ENCODE measurements at places on chromosomes 6 and 20.

- no peak for DNase-seq
Measured at GRCh38 chr6:159862103-159862502, 28.7 kb upstream of the MAS1 start.

DNA sequence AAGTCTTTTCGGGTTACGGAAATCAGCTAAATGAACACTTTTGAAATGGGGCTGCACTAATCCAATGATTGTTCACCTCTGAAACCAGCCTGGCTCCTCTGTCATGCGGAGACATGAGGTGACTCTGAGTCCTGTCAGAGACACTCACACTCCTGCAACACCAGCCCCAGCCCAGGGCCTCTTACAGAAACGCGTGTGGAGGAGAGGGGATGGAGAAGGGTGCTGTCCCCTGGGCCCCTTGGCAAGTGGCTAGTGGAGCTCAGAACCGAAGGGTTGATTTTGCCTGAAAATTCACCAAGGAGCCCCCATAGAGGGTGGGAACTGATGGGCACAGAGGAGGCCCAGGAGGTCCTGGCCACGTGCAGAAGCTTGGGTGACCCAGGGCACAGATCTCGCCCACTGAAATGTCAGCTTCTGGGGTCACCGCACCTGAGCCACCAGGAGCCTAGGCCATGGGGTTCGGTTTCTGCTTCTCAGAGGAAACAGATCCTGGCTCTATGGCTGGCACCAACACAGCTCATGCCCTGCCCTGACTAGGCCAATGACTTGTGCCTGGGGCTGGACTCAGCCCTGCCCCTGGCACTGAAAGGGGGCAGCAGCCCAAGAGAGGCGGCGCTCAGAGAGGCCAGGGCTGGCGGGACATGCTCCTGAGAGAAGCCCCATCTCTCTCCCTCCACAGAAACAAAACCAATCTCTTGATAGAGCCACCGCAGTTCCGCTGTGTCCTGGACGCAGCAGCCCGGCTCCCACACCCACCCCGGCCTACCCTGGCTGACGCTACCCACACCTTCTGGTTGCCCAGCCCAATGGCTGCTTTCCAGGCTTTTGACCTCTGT, 144.7 kb downstream of the ERMARD start:
- DNase-seq, result no peak

GRCh38 chr6:7566617-7567173, 23.3 kb upstream of the SNRNP48 start:
- no peak for DNase-seq

DNA sequence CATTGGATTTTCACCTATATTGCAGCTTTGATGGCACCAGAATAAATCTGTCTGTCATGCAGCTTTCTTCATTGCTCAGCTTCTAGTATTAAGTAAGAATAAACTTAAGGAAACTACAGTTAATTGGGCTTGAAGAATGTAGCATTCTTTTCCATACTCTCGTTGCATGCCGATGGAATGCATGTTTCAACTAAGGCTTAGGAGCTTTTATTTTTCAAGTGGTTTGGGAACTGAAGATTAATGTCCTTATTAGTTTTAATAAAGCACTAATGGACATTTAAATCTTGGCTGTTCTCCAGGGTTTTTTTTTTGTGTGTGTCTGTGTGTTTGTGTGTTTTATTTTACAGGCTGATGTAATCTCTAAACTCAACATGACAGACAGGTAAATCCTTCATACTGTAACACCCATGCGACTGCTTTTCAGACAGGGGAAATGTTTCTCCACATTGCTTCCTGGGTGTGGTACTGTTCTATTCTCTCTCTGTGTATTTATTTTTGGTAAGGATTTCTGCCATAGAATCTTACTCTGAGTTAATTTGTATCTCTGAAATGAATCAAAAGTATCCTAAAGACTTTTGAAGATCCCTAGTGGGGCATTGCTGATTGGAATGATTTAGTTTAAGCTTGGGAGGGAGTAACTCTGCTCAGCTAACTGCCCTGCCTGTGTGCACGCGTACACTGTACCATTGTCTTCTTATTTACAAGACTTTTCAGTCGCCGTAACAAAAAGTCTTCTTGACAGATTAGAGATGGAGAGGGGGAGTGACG, 38.0 kb downstream of the SLC9A8 start:
- DNase-seq, result peak; percentile 72

GRCh38 chr20:24651976-24652345, 182.5 kb downstream of the SYNDIG1 start:
- DNase-seq, result no peak

DNA sequence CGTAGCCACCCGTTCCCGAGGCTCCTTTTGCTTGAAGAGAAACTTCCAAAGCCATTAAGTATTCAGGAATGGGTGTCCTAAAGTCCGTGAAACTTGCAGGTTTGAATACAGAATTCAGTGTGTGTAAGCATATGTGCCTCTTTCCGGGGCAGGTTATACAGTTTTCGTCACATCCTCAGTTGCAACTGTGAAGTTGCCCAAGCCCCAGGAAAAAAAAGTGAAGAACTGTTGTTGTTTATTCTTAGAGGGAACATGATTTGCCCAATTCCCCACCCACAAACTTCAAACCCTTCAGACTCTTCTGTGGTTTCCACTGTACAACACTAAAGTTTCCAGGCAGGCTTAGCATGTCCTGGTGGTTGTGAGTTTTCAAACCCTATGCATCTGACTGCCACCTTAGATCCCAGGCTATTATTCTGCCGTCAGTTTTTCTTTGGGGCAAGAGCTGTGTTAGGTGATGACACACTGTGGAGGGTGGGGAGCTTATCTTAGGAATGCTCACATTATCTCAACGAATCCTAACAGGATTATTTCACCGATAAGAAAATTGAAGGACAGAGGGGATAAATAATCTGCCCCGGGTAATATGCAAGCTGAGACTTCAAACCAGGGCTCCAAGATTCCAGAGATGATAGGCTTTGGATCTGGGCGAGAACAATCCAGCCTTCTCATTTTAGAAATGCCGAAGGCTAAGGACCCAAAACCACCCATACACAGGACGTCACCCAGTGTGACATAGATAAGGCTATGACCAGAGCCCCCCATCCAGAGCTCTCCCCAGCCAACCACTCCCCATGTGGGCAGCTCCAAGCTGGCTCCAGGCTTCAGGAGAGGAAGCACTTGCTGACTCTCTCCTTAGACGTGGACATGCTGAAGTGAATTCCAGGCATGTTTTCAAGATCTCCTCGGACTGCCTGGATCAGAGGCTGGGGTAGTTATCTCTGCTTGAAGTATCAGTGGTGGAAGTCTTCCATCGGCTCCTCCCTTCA, 81.7 kb upstream of the AFDN start:
- DNase-seq, result no peak

GRCh38 chr20:63957004-63957689, 931 bp upstream of the UCKL1 start:
- peak; percentile 77 for DNase-seq

DNA sequence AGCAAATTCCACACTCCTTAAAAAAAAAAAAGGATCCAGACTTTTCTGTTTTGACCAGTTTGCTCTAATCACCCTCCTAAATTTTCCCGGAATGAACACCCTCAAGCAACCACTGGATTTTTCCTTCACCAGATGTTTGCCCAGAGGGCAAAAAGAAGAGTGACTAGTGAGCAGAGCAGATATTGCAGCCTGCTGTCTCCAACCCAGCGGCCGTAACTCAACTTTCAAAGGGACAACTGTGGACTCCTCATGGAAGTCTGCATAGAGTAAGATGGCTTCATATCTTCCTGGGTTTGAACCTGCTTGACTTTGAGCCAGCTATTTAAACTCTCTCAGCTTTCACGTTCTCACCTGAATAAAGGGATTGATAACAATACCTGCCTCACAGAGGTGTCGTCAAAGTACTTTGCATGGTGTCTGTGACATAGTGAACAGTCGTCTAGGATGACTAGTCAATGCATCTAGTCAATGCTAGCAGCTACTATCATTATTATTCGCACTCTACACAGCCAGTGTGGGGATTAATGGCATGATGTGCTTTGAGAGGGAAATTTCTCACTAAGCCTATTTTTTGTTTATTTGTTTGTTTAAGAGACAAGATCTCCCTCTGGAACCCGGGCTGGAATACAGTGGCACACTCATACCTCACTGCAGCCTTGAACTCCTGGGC, 92.2 kb upstream of the HIVEP1 start:
- no peak for DNase-seq

Data from testis (tissue), 5 donors.